ENCODE measurements at places on chromosomes 2 and 18.

DNA sequence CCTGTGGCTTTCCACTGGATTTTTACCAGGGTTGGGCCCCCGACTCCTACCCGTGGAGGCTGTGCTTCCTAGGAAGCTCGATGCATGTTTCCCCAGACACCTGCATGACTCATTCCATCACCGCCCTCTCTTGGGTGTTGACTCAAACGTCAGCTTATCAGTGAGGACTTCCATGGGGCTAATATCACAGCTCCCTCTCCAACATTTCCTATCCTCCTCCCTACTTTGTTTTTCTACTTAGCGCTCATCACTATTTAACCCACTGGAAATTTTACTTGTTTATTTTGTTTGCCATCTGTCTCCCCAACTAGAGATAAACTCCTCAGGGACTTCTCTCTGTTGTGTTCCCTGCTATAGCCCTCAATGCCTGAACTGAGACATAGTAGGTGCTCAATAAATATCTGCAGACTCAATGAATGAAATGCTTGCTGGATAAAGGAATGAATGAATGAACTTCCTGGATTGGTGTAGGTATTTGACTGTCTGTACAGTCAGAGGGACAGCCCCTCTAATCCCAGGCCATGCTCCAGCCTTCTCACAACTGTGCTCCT is 89.7 kb upstream of the MSH2 start:
- no peak for DNase-seq

DNA sequence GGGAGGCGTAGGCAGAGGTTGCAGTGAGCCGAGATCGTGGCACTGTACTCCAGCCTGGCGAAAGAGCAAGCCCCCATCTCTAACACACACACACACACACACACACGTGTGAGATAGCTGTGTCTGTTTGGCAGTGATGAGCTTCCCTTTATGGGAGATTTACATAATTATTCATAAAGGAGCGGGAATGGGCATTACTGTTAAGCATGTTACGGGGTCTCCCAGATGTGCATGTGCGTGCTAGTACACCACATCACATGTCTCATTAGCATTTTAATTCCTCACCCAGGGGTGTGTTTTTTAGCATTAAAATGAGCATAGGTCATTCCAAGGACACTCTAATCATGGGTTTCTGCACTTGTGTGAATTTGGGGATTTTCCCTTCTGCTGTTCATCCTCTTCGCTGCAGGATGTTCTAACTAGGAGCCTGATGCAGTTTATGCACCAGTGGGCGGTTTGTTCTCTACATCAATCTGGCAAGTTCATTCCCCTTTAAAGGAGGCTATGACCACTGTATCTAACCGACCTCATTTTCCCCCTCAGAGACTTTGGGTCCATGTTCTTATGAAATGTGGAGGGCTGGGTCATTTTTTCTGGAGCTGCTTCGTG is 1.0 kb upstream of the FAM178B start:
- no peak for DNase-seq

DNA sequence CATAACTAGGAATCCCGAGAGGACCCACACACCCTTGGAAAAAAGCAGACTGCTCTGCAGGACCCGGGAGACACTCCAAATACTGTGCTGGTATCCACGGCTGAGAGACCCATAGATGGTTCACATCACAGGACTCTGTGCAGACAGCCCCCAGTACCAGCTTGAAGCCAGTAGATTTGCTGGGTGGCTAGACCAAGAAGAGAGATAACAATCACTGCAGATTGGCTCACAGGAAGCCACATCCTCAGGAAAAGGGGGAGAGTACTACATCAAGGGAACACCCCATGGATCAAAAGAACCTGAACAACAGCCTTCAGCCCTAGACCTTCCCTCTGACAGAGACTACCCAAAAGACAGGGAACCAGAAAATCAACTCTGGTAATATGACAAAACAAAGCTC is 223.8 kb upstream of the LRATD1 start:
- no peak for DNase-seq

- no peak for DNase-seq
Observed at GRCh38 chr18:57447154-57447621, 12.0 kb downstream of the ONECUT2 start.

- no peak for DNase-seq
Observed at GRCh38 chr18:28905509-28905908, 728.6 kb upstream of the CDH2 start.

DNA sequence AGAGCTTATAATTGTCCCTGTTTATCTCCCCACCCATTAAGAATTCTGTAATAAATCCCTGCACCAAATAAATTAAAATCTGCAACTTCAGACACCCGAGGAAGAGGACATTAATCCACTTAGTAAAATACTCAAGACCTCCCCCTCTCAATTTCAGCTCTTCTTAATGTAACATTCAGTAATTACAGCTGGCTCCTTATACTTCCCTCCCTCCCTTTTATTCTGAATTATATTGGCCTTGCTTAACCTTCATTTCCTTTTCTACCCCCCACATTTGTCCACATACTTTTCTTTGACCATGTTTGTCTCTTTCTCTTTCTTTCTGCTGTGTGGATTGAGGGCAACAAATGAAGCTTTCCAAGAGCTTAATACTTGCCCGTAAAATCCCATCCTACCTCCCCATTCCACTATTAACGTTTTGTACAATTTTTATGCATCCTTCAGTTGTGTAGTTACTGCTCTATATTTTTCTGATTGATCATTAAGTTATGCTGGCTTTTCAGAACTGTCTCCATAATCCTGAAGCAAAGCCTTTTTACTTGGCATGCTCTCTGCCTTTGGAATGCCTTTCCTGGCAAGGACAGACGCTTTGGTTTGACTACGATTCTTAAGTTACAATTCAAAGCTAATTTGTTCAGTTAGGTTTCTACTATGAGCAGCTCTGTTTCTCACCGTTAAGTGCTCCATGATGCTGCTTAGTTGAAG is 580.1 kb downstream of the ZEB2 start:
- no peak for DNase-seq

DNA sequence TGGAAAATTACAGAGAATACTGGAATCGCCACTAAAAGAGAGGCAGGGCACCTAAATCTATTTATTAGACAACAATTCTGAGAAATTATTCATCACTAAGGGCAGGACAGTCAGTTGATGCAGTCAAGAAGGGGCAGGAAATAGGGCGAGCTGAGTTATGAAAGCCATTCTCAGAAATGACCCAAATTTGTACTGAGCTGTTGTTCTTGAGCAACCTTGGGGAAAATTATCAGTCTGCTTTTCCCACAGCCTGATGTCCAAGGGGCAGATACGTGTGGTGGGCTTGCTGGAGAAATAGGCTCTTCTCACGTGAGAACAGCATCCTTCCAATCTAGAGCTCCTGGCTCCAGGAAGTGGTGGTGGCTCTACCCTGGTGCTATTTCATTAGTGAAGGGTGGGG is 38.6 kb downstream of the STON1 start:
- no peak for DNase-seq

DNA sequence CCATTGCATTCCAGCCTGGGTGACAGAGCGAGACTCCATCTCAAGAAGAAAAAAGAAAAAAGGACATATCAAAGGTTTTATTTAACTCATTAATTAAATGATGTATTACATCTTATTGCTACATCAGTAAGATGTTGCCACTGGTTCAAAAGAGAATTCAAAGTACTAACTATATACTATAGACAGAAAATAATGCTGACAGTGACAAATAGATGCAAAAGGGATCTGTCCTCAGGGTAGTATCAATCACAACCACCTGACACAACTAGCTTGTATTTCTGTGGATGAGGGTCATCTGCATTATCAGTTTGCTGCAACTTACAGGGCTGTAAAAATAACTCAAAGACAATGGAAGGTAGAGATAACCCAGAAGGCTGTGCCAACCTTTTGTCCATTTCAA is 16.4 kb upstream of the CREG2 start:
- no peak for DNase-seq

DNA sequence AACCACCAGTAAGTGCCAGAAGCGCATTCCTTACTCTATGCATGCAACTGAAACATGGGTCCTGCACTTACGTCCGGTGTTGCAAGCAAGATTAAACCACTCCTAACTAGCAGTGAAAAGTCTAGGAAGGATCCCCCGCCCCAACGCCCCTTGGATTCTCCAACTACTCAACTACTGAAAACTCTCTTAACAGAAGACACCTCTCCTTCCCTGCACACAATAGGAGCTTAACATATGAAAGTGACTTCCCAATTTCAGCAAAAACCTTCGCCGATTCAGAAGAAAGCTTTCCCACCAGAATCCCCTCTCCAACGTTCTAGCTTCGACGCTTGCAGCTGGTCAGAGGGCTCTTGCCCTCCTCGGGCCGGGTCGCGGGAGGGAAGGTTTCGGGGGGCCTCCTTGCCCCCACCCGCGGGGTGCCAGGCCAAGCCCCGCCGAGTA is 578 bp downstream of the IWS1 start:
- no peak for DNase-seq

DNA sequence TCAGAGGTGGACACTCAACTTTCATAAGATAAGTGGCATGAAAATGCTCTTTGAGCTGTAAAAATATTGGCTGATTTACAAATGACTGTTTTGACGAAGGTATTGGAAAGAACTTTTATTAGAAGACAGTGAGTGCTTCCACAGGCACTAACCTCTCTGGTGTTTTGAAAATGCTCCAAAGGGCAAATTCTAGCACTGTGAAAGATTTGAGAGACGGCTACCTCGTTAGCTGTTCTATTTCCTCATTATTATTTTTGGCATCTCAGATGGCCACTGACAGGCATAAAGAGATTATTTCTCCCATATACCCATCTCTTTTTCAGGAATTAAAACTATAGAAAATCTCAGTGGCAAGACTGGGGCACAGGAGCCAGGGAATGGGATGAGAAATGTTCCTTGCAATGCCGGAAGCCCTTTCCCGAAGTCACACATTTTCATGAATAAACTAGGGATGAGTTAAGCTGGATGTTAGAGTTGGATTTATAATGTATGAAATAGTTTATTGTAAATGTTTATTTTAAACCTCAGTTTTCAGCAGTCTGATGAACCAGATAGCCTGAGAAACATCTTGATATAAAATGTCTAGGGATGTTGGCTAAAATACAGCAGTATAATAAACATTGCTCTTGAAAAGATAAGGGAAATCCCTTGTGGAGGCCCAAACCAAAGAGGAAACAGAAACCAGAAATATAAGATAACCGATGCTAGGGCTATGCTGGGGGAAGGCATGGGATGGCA is 175.7 kb downstream of the ASB1 start:
- no peak for DNase-seq

GRCh38 chr2:236748385-236748784 is 178.8 kb downstream of the ACKR3 start:
- no peak for DNase-seq

DNA sequence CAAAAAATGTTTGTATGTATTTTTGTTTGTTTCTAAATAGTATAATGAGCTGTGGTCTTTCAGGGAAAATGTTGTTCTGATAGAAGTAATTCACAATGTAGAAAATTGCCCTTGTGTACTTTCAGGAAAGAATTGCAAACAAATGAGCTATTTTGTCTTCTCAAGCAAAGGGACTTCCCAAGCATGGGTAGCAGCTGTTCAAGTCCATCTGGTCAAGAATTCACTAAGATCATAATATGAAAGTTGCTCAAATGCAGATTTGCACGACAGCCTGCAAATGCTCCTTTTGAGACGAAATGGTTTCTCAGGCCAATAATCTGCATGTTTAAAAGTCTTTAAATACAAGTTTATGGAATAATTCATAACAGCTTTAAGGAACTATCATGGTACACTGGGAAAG is 51.9 kb upstream of the HNMT start:
- no peak for DNase-seq

- no peak for DNase-seq
Observed at GRCh38 chr18:46574000-46574742, 82.8 kb downstream of the LOXHD1 start.

DNA sequence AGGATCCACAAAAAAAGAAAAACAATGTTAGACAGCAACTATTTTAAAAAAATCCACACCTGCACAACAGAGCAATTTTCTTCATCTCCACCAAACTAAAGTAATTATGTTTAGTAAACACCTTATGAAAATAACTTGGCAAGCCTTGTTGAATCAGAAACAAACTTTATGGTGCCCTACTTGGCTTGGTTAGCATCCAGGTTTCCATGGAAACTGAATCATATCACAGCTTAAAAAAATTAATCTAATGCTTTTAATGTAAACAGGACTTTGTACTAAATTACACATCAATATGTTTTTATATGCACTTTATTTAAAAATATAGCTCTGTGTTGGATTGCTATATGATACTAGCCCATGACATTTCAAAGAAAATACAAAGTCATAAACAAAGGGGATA is 1882.4 kb downstream of the SUCLG1 start:
- DNase-seq, result no peak

GRCh38 chr2:6963727-6964126 is 46.5 kb downstream of the RNF144A start:
- DNase-seq, result no peak

DNA sequence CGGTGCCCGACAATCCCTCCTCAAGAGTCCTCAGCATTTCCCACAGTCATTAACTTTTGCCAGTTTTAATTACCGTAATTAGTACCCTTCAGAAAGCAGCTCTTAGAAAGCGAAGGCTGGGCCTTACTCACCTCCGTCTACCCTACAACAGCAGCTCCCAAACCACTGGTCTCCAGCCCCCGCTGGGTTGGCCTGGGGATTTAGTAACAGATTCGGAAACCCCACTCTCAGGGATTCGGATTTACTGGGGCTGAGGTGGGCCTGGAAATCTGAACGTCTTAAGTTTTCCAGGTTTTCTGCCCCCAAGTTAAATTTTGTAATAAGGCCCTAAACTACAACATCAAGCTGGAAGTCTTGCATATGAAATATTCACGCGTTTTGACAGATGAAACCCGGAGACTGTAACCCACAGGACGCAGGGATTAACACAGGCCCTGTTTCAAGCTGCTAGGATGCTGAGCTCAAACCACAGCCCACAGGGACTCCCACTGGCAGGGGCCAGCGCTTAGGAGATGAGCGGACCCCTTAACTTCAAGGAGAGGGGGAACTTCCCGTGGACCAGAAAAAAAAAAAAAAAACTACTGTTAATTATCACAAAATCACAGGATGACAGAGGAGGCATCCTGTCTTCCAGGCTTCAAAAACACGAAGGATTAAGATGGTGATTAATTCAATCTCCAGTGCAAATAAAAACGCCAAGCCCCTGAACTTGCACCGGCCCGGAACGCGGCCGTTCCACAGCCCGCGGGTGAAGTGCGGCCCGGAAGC is 985 bp downstream of the ILKAP start:
- no peak for DNase-seq

GRCh38 chr2:1309507-1309906 is 103.8 kb upstream of the TPO start:
- DNase-seq, result no peak

GRCh38 chr18:25701821-25702220 is 349.9 kb upstream of the ZNF521 start:
- no peak for DNase-seq

- DNase-seq, result no peak
Observed at GRCh38 chr2:159758239-159758638, 39.8 kb downstream of the CD302 start.

GRCh38 chr2:23487735-23488492 is 102.9 kb downstream of the KLHL29 start:
- no peak for DNase-seq

- no peak for DNase-seq
Observed at GRCh38 chr2:217938036-217938435, 64.8 kb downstream of the TNS1 start.

DNA sequence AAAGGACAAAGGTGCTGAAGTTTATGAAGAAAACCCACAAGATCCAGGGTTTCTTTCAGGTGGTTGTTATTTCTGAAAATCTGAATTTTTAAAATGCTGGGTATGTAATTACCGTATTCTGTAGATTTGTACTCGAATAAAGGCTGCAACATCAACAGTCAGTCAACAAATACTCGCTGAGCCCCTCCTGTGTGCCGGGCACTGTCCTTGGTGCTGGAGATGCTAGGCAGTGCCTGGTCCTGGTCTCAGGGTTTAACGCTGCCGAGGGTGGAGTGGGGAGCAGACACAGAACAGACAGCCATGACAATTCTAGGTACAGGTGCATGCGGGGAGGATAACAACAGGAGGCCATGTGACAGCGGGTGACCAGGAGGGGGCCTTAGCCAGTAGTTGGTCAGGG is 27.2 kb upstream of the PDIA6 start:
- no peak for DNase-seq

Data from NCI-H187 treated with DMSO at 0.1 percent for 48 hours (cell line).